ENCODE measurements at places on chromosomes 1 and 21.

DNA sequence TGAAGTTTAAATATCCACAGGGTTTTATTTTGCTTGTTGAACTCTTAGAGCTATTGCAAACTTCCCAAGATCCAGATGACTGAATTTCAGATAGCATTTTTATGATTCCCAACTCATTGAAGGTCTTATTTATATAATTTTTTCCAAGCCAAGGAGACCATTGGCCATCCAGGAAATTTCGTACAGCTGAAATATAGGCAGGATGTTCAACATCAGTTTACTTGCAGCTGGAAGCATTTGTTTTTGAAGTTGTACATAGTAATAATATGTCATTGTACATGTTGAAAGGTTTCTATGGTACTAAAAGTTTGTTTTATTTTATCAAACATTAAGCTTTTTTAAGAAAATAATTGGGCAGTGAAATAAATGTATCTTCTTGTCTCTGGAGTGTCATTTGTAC is 32.8 kb upstream of the DDR2 start:
- DNase-seq = no peak

DNA sequence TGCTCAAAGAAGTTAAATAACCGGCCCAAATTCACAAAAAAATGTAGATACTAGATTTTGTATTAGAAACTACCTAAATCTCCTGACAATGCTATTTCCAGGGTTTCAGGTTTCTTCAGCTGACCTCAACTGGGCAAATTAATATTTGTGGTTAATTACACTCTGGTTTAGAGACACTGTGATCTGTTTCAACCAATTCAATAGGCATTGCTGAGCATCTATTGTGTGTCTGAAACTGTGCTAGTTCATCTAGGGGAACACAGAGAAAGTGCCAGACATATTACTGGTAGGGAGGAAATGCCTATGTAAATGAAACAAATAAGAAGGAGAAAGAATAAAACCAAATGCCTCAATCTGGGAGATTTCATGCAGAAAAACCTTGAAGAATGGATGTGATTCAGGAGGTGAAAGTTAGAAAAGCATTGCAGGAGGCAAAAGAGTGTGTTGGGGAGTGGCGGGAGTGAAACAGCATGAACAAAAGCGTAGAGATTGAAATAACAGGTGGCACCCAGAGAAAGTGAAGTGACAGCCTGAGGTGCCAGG is 51.3 kb upstream of the IVNS1ABP start:
- no peak for DNase-seq

GRCh38 chr1:210655511-210655910 is 326.8 kb downstream of the HHAT start:
- DNase-seq = no peak

GRCh38 chr21:45418301-45419071 is 13.5 kb downstream of the COL18A1 start:
- no peak for DNase-seq

- no peak for DNase-seq
Measured at GRCh38 chr1:50620680-50621329, 197.6 kb upstream of the DMRTA2 start.

DNA sequence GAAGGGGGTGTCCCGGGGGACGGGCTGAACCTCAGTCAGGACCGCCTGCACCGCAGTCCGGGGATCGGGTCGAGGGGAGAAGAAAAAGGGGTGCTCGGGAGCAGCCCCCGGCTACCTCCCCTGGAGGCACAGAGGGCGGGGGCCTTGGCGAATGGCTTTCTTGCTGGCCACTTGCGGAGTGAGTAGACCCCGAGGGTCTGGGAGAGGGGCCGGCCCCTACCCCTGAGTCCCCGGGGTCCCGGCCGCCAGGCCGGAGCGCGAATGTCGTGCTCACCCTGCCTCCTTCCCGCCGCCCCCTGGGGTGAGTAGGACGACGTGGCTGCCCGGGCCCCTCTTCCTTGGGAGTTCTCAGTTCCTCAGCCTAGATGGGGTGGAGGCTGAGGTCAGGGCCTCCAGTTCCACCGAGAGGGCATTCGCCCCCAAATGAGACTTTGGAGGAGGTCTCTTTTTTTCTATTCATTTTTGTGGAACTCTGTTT is 113.0 kb downstream of the OSBPL9 start:
- no peak for DNase-seq

DNA sequence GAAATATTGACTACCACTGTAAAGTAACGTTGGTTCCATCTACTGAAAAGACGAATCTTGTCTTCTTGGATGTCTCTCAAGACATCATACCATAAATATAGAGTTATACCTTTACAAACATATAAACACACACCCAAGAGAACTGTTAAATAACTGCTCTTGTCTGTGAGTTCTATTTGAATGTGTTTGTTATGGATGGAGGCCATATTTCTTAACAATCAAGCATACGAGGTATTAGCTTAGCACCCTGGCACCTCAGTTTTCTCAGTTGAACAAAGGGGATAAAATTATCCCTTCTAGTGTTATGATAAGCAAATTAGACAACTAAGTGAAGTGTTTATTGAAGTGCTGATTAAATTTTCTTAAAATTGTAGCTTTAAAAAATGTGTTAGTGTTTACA is 336.6 kb upstream of the ZRANB2 start:
- DNase-seq = peak; percentile 17

DNA sequence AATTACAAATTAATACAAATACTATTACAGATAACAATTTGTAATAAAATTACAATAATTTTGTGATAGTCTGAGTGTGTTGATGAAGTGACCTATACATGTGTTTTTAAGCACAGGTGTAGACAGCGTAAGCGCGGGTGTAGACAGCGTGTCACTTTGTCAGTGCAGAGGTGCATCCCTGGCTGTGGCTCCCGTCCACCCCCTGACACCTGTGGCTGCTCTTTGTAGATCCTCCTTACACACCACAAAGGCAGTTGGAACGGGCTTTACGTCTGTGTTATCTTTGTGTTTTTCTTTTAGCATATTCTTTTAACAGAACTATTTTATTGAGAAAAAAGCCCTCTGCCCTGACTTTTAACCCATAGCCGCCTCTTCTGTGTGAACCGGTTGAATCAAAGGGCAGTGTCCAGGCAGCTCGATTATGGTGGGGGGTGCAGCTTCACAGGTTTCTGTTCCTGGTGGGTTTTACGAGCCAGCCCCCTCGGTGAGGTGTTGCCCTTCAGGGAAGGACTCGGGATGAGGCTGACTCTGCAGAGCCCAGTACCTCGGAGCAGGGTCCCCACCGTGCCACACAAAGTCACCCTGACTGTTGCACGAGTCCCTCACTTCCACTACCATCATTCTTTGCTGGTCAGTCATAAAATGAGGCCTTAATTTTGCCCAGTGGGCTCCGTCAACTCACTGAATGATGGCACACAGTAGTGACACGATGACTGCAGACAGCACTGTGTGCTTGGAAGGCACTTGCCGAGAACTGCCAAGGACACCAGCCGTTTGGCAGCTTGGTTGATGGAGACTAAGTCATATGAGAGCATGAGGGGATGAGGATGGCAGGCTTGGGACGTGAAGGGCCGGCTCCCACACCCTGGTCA is 86.4 kb upstream of the COL6A1 start:
- no peak for DNase-seq

- no peak for DNase-seq
Measured at GRCh38 chr1:237591353-237591752, 299.4 kb downstream of the ZP4 start.

DNA sequence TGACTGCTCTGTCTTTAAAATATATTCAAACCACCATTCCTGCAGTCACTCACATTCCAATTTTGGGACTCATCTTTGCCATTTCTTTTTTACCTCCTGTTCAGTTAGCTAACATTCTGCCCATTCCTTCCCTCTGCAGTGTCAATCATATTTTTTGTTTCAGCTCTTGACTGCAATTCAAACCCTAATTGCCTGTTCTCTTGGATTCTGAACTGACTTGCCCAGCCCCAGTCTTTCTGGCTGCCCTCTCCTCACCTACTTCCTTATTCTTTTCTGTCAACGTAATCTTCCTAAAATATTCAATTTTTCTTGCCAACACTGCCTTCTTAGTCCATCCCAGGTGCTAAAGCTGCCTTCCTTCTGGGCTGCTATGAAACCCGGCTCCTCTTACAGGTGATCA is 6.1 kb downstream of the PRDM2 start:
- DNase-seq = no peak

DNA sequence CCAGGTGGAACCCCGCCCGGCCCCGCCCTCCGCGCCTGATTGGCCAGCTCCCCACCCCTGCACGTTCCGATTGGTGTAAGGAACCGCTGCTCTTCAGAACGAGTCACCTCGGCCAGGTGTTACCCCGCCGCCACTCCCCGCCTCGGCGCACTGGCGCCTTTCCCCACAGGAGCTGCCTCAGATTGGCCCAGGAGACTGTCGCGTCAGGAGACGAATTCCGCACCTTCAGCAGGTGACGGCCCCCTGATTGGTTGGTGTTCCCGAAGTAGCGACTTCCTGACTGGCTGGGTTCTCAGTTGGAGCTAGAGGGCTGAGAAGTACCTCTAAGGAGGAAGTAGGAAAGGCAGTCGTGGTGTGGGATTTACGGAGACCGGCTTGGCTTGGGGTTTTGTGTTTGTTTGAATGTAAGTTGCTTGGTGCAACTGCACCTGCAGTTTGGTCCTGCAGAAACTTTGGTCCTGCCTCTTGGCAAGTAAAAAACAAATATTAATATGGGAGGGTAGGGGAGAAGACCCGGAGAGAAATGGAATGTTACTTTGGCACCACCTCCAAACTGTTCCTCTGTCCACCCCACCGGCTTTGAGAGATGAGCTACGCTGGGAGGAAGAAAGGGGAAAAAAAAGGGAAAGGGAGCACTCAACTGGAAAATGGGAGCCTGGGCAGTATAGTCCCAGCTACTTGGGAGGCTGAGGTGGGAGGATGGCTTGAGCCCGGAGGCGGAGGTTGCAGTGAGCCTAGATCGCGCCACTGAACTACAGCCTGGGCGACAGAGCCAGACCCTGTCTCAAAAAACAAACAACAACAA is 415 bp upstream of the F11R start:
- DNase-seq = peak; percentile 100

DNA sequence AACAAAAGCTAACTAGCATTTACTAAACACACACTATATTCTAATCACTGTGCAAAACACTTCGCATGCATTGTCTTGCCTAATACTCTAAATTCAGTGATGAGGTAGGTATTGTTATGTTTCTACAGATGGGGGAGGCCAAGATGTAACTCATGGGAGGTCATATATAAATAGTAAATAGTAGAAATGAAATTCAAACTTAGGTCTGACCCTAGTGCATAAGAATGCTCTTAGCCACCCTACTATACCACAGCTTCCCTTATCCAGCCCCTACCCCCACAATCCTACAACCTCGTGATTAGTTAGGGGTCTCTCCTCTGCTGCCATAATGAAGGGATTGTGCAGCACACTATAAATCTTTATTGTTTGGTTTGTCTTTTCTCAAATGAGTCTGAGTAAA is 3.3 kb downstream of the PFDN2 start:
- no peak for DNase-seq

GRCh38 chr21:36820176-36821031 is 121.5 kb downstream of the SIM2 start:
- no peak for DNase-seq

DNA sequence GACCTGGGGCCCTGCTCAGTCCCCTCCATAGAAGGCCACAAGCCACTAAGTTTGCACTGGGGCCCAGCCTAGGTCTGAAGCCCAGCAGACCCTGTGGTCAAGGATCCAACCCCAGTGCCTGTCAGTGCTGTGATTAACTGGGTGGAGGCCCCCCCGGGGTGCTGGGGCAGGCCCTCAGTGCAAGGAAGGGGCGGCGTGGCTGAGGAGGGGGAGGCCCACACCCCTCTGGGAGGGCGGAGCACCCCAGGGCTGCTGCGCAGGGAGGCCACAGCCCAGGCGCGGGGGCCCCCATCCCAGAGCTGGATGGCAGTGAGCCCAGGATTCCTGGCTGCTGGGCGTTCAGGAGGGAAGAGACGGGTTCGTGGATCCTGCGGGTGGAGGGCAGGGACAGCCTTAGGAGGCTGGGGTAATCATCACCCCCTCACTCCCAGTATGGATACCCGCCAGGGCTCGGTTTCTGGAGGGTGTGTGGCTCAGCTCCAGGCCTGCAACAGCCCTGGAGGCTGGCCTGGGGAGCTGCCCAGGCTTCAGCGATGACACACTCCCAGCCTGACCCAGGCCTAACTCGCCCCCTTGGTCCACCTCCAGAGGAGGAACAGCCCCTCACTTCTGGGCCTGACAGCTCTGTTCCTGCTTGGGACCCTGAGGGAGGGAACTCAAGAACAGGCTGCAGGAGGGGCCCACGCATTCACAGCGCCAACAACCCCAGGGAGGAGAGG is 890 bp downstream of the GJC2 start:
- no peak for DNase-seq

DNA sequence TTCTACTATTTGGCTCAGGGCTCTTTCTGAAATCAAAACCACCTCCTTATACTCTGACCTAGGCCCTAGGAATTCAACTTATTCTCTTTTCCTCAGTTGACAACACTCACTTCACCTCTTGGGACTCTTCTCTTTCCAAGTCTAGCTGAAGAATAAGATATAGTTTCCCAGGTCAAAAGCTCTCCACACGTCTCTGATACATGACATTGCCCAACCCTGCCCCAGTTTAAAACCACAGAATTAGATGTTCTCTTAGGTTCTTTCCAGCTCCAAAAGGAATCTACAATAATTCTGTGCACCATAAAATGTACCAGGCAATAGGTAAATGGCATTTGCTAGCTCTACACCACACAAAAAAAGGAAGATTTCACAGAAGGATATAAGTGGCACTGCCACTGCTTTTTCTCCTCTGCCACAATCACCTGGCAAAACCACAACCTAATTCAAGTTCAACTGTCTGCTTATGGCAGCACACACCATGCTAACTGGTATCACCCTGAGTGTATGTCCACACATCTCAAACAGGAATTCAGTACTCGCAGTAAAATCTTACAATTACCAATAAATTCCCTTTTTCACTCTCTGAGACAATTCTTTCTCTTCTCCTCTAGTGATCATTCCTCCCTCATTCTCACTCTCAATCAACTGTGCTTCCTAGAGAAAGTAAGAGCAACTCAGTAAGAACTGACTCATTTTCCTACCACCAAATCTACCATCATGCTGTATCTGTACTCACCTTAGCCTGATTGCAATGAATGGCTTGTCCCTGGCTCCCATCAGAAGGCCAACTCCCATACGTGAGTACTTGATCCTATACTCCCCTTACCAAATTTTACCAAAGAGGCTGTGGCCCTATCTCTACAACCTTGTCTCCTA is 27.3 kb downstream of the ZBTB8OS start:
- no peak for DNase-seq

DNA sequence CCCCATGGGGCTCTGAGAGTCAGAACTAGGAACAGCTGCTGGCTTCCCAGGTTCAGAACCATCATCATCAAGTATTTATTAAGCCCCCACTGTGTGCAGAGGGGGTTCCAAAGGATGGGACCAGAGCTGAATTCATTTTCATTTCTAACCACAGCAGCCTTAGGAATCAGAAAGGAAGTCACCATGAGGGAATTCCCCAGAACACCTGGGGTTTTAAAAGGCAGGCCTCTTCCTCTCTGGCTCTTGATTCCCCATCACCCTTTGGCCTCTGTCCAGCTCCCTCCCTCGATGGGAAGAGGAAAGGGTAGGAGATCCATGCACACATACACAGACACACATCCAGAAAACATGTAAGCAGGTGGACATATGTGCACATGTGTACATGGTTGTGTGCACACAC is 1.3 kb upstream of the KCNN3 start:
- DNase-seq = peak; percentile 64

Measured in DMS153 (cell line).